ENCODE measurements at places on chromosomes 1 and 21.

GRCh38 chr1:116947092-116947860 is 37.6 kb downstream of the PTGFRN start:
- DNase-seq: no peak

- DNase-seq: no peak
Observed at GRCh38 chr1:77874804-77875445, 13.5 kb upstream of the NEXN start.

DNA sequence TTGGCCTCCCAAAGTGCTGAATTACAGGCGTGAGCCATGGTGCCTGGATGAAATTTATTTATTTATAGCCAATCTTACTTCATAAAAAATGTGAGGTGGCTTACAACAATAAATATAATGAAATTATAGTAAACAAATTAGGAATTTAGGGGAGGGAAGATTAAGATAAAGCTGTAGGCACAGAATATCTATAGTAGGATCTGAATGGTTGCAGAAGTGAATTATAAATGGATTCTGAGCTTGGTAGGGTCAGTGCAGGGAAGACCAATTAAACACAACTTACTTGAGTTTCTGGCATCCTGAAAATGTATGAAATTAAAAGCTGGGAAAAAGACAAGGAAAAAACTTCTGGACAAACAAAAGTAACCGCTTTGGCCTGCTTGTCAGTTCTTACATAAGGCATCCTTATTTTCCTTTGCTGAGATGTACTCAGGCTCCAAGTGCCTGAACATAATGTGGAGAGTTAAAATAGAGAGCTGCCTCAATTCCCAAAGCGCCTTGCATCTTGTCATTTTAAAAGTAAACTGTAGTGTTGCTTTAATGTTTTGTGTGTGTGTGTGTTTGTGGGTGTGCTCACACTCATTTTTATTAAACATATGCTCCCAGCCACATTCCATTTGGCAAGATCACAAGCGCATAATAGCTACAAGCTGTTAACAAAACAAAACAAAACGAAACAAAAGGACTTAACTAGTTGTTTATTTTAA is 247.3 kb downstream of the S1PR1 start:
- no peak for DNase-seq

DNA sequence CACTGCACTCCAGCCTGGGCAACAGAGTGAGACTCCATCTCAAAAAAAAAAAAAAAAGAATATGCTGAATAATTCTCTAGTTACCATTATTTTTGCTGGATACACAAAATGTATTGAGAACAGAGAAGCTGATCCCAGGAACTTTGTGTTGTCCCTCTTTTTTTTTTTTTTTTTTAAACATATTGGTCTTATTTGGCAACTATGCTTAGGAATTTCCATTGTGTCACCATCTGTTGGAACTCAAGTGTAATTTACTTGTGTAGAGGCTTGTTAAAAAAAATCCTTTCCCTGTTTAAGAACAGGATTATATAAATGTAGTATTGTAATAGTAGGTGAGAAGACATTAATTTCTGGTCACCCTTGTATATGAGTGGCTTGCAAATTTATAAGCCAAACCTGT is 28.6 kb downstream of the CAMSAP2 start:
- DNase-seq: no peak

GRCh38 chr1:57845041-57845440 is 421.2 kb upstream of the DAB1 start:
- DNase-seq: no peak

- no peak for DNase-seq
Observed at GRCh38 chr1:69175053-69175452, 392.7 kb upstream of the LRRC7 start.

GRCh38 chr1:185158800-185159199 is 1.8 kb downstream of the SWT1 start:
- DNase-seq: no peak

- no peak for DNase-seq
Observed at GRCh38 chr21:28325618-28326017, 667.1 kb downstream of the LTN1 start.

DNA sequence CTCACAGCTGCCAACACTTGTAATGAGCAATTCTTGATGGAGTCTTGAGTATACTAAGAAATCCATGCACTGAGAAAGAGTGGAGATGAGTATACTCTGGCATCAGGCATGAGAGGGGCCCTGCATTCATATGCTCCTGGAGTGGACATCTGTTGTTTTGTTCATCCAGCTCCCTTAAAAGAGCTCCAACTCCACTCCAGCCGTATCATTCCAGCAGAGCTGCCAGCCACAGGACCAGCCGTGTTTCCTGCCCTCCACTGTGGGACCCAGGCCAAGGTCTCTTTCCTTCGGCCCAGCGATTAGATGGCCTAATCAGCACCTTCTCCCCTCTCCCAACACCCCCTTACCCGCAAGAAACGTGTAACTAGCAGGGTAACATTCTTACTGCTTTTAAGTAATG is 144.5 kb downstream of the OMA1 start:
- no peak for DNase-seq

- no peak for DNase-seq
Observed at GRCh38 chr1:34683616-34684015, 71.2 kb upstream of the GJB5 start.

- DNase-seq: no peak
Observed at GRCh38 chr1:60000625-60001024, 72.9 kb downstream of the C1orf87 start.

All from stimulated activated CD4-positive, alpha-beta T cell treated with anti-CD3 and anti-CD28 coated beads, Interleukin-1b, Interleukin-23, amount 100 ng/mL, for 1 hour (primary cell).